Pons (tissue), 1 donor: ENCODE measurements at places on chromosomes 1 and 21.

- DNase-seq = no peak
Measured at GRCh38 chr1:154998818-154999570, 3.6 kb upstream of the ZBTB7B start.

DNA sequence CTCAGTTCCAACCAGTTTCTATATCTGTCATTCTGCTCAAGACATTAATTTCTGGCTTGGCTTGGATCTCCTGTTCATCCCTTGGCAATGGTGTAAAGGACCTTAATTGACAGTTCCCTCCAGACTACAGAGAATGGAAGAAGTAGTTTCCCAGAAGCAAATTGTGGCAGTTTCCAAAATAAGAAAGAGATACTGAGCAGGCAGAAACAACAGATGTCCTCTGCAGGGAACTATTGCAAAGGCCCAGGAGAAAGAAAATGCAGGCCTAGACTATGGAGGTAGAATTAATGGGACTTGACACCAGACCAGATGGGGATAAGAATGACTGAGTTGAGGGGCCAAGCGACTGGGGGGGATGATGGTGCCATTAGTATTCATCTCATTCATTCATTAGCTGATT, 6.1 kb upstream of the AK2 start:
- DNase-seq = no peak

DNA sequence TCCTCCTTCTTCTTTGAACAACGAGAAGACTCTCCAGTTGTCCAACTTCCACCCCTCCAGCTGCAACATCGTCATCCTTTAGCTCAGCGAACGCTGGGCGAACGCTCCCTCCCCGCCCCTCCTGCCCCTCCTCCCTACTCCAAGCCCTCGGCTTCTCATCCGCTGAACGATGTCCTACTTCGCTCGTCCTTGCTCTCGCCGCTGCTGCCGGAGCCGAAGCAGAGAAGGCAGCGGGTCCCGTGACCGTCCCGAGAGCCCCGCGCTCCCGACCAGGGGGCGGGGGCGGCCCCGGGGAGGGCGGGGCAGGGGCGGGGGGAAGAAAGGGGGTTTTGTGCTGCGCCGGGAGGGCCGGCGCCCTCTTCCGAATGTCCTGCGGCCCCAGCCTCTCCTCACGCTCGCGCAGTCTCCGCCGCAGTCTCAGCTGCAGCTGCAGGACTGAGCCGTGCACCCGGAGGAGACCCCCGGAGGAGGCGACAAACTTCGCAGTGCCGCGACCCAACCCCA, at the start of gene BCAN:
TSS of gene BCAN (plus strand) at position 357 of the 504 bp plus-strand sequence. CDS start 3,938 bp downstream, outside the sequence.
- no peak for DNase-seq

- peak; percentile 49 for DNase-seq
Measured at GRCh38 chr1:90850181-90850897, 133.2 kb upstream of the BARHL2 start.

GRCh38 chr1:6505367-6506209, 14.1 kb upstream of the PLEKHG5 start:
- no peak for DNase-seq

DNA sequence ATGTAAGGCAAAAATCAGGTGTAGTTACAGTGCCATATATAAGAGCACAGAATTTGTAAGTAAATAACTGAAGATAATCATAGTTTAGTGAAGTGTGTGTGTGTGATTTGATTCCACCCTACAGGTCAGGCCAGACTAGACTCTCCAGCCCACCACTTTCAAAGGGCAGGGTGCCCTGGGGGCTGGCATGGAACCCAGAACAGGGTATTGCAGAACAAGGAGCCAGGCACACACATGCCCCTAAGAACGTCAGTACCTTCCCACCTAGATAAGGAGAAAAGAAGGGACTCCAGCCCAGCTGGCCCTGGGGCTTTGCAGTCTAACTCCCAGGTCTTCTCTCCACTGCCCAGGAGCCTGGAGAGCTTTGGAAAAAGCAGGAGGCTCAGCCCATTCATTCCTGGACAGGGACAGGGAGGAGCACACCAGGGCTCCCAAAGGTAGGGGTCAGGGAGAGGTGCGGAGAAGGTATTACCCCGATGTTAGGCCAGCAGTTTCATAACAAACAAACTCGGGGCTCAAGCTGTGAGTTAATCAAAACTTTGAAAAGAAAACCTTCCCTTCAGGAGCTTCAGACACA, 149.7 kb upstream of the VANGL1 start:
- DNase-seq = no peak

DNA sequence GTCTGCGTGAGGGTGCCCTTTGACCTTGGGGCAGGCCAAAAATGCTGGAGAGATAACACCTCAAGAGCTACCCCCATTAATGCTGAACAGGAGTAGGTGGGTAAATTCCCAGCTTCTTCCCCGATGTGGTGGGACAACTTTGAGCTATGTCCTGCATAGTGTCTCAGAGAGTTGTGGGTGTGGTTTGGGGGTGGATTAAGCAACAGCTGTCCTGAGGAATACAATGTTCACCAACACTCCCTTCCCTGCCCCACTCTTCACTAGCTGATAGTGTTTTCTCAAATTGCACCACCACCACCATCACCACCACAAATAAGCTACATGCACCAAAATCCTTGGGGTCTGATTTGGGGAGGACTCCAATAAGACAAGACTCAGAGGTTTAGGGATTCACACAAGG, 258.4 kb downstream of the HLX start:
- DNase-seq = no peak

GRCh38 chr1:169886422-169886821, 7.3 kb downstream of the SCYL3 start:
- DNase-seq = no peak

- peak; percentile 1 for DNase-seq
Measured at GRCh38 chr1:22611530-22611947, 24.9 kb upstream of the C1QA start.

DNA sequence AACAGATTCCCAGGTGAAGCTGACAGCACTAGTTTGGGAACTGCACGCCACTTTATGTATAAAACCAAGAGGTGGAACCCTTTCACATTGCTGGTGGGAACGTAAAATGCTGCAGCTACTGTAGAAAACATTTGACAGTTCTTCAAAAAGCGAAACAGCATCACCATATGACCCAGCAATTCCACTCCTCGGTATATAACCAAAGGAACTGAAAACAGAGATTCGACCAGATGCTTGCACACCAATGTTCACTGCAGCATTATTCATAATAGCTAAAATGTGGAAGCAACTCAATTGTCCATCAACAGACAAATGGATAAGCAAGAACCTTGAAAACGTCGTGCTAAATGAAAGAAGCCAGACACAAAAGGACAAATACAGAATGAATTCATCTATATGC, 17.5 kb downstream of the RSPH1 start:
- no peak for DNase-seq

GRCh38 chr1:57725318-57725717, 301.5 kb upstream of the DAB1 start:
- DNase-seq = no peak

DNA sequence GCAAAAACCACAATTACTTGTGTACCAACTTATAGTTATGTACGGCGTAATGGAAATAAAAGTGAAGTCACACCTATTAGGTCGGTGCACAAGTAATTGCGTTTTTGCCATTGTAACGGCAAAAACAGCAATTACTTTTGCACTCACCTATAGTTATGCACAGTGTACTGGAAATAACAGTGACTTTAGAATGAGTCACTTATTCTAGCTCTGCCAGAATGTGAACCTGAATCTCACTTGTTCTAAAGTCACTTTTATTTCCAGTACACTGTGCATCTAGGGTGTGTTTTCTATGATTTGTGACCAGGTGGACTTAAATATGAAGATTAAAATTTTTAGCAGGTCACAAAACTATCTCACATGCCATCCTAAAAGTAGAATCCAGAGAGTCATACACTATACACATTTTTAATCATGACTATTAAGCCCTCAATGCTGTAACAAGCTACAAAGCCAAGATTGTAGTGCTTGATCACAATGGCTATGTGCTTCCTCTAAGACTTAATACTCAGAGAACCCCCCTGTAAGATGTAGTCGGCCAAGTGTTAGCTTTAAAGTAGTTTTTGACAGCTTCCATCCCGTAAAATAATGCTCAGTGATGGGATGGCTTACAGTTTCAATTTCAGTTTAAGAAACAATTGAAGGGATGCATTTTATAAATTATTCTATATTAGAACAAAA, 218.8 kb downstream of the NEGR1 start:
- DNase-seq = no peak
